BJ (cell line): ENCODE measurements at places on chromosomes 4 and X.
A peak's percentile ranks its signal among the peaks of the same experiment; 100 is the strongest.

GRCh38 chrX:76454456-76454927 lies 27.0 kb downstream of the MAGEE1 start:
- DNase-seq, result no peak

DNA sequence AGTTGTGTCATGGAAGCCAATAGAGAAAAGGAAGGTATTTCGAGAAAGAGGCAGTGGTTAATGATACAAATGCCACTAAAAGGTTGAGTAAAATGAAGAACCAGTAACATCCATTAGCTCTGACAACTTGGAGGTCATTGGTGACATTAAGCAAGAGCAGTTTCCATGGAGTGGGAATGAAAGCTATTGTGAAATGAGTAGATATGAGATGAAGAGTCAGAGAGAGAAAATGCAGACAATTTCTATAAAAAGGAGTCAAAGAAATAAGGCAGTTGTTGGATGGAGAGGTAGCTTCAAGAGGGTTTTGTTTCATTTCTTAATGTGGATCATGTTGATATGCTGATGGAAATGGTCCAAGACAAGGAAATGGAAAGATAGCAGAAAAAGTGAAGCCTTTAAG lies 9.6 kb upstream of the AMTN start:
- no peak for DNase-seq

DNA sequence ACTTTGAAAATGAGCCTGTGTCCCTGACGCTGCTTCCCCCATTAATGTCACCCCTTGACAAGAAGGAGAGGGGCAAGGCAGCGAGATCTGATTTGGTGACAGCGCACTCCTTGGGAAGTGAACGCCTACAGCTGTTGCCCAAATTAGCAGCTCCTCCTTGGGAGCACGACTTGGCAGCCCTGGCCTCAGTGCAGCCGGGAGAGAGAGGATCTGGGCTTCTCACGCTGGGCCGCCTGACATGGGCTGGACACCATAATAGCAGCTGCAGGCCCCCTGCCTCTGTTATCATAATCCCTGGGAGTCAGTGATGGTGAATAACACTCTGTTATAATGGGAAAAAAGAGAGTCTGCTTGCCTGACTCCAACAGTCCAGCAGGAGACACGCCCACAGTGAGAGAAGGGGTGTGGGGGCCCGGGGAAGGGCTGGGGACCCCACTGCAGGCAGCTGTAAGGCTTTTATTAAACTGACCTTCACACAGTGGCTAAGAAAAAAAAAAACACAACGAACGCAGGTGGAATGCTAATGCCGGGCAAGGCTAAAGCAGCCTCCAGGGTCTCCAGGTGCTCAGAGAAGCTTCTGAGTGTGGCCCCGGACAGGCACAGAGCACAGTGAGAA lies 73.3 kb downstream of the PSAPL1 start:
- DNase-seq, result no peak

DNA sequence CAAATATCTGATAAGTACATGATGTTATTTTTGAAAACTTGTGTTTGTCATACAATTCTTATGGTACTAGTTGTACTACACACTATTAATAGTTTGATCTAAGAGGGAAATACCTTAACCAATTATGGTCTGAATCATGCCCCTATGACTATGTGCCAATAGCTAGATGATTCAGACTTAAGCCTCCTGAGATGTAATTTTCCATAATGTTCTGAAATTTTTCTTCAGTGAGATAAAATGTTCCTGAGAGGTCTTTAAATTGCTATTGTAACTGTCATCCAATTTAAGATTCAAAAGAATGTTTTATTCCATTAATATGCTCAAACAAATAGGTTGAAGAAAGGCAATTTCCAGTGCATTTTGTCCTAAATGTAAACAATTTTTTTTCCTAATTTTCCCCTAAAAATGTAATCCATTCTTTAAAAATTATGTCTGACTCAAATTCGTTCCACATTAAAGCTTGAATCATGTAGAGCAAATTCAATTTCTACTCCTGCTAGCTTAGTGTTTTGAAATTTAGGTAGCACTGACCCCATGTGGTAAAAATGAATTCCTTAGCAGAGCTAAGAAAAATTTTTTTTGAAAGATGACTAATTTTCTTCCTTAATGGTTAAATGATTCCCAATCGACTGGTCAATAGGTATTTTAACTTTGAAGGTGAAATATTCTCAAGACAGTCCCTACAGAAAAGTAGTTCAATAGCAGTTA lies 49.1 kb downstream of the APOOL start:
- peak; percentile 45 for DNase-seq

DNA sequence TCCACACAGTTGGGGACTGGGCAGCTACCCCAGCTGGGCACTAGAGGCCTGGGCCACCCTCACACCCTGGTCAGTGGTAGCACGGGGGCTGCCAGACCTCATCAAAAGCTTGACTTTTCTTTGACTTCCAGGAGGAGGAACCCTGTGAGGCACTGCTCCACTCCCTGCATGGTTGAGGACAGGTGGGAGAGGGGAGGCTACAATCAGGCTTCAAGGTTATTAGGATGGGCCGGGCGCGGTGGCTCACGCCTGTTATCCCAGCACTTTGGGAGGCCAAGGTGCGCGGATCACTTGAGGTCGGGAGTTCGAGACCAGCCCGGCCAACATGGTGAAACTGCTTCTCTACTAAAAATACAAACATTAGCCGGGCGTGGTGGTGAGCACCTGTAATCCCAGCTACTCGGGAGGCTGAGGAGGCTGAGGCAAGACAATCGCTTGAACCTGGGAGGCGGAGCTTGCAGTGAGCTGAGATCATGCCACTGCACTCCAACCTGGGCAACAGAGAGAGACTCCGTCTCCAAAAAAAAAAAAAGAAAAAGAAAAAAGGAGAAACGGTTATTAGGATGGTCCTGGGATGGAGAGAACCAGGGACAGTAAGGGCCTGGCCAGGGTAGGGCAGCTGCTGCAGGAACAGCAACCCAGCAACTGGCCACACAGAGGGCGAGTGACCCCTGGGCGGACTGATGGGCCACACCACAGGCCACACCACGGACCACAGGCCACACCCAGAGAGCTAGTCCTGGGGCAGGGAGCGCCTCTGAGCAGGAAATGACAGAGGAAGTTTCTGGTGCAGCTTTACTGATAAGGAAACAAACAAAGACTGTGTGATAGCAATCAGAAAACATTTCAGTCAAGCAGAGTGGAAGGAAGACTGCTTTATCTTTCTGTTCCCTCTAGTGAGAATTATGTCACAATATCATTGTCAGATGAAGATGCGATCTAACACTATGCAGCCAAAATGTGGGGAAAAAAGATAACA lies 20.5 kb upstream of the OPN1LW start:
- no peak for DNase-seq

DNA sequence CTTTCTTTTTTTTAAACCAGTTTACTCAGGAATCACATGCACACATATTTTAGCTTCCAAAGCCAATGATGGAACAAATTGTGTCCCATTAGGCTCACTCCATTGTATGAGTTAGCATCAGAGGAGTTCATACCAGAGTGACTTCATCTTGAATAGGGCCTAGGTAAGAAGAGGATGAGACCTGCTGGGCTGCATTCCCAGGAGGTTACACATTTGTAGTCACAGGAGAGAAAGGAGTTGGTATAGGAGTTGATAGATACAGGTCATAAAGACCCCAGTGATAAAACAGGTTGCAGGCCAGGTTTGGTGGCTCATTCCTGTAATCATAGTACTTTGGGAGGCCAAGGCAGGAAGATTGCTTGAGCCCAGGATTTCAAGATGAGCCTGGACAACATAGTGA lies 9.3 kb downstream of the PDGFRA start:
- no peak for DNase-seq

DNA sequence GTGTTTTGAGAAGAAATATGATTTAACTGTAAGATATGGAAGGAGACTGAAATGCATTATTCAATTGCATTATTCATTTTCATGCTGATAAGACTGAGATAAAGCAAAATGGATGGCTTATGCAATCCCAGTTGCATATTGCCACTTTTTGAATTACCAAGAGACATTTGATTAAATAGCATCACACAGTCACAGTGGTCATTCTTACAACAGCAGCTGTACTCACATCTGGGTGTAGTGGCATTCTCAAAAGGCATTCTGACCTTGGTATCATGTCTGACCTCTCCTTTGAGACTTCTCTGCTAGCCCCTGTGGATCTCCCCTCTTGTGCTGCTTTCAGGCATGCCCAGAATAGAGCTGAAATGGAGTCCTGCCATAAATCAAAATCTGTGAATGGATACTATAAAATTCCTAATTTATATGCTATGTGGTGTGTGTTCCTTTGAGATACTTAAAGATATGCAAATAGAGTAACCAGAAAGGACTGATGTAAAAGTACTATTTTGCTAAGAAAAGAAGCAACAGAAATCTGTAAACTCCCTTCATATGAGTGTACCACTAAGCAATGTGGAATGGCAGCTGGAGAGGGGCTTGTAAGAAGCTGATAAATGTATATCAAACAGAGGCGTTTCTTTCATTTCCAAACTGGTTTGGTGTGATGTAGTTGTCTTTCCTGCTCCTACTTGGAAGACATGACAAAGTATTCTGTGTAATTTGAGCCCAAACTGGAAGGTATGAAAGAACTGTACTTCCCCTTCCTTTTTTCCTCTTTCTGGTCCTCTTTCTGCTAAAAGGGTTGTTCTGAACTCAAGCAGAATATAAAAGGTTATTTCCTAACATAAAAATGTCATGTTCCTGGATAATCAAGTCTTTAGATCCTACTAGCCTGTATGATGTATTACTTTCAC lies 25.4 kb upstream of the METAP1 start:
- no peak for DNase-seq

DNA sequence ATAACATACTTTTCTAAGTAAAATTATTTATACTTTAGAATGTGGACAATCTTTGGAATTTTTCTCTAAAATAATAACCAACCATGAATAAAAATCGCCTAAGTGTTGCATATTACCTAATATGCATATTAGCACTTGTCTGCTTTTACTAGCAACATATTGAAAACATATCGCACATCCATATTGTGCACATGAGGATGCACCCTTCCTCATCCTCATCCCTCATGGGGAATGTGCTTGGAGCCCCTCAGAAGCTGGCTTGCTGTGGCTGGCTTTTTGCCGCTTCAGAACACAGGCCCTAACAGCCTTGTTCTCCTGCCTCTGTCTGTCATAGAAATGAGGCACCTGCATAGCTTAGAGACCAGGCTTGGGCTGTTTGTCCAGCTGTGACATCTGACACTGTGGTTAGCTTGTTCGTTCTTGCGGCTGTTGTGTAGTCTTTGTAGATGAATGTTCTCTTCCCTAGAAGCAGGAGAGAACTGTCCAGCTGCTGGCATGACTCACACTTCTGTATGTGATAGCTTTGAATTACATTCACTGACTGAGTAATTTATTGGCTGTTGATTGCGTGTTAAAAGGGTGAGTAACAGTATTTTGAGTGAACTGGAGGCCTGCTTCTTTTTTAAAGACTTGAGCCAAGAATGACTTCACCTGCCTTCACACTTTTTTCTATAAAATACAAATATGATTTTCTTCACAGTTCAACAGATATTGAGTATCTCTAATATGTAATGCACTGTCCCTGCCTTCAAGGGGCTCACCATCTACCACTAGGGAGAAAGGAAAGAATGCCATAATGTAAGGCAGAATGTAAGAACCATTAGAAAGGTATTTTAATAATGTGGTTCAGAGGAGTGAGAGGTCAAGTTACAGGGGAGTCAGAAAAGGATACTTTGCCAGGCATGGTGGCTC lies 81.9 kb downstream of the HMGB2 start:
- peak; percentile 87 for DNase-seq

- no peak for DNase-seq
These were observed 36.8 kb upstream of the NAA11 start for GRCh38 chr4:79362626-79363025.

DNA sequence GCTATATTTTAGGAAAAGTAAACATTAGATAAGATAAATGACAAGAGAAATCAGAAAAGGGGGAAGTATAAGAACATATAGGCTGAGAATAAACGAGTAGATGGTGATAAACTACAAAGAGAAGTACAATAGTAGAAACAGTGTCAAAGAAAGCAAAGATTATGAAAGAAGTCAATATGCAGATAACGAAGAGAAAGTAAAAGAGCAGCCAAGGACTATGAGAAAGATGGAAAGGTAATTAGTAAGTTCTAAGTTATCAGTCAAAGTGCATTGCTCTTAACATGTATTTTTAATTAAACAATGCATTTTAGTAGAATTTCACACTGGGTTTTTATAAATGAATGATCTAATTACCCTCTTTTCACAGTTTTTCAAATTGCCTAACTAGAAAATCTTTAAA lies 1801.3 kb upstream of the PCDH10 start:
- no peak for DNase-seq

- DNase-seq, result no peak
These were observed 12.5 kb downstream of the USO1 start for GRCh38 chr4:75736862-75737261.

DNA sequence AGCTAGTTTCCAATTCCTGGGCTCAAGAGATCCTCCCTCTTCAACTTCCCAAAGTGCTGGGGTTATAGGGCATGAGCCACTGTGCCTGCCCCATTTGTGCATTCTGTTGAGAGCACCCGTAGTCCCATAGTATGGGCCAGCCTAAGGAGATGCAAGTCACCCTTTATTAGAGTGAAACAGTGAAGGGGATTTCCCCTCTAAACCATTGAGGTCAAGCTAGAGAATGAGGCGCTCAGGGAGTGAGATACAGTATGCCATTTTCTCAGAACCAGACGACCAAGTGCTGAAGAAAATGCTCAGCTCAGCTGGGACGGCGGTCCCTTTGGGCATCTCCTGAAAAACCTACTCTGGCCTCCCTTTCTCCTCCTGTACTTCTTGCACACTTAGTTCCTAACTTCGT lies 18.7 kb downstream of the RNF4 start:
- DNase-seq, result no peak

DNA sequence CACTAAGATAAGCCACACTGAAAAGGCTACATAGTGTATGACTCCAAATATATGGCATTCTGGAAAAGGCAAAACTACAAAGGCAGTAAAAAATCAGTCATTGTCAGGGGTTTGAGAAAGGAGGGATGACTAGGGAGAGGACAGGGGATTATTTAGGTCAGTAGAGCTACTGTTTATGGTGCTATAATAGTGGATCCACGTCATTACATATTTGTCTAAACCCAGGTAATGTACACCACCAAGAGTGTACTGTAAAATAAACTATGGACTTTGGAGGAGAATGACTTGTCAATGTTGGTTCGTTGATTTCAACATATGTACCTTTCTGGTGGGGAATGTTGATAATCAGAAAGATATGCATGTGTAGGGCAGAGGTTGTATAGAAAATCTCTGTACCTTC lies 837.6 kb downstream of the FAM133A start:
- no peak for DNase-seq

DNA sequence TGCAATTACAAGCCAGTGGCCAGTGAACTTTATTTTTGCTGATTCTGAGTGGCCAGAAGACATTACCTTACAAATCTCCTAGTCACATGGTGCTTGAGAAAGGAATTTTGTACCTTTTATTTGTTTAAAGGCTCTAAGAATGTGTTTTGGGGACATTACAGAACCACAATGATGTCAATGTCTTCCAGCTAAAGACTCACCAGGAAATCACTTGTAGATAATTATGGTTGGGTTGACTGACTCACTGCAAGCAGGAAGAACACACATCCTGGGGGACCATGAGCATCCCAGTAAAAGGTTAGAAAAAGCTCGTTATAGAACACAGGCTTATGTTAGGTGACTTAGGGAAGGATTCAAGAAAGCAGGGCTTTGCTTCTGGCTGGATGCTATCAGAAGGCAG lies 119.4 kb upstream of the FAM9B start:
- no peak for DNase-seq

- no peak for DNase-seq
These were observed 379.5 kb downstream of the ZIC3 start for GRCh38 chrX:137945470-137945869.
